ENCODE measurements at places on chromosomes 1 and 21.

DNA sequence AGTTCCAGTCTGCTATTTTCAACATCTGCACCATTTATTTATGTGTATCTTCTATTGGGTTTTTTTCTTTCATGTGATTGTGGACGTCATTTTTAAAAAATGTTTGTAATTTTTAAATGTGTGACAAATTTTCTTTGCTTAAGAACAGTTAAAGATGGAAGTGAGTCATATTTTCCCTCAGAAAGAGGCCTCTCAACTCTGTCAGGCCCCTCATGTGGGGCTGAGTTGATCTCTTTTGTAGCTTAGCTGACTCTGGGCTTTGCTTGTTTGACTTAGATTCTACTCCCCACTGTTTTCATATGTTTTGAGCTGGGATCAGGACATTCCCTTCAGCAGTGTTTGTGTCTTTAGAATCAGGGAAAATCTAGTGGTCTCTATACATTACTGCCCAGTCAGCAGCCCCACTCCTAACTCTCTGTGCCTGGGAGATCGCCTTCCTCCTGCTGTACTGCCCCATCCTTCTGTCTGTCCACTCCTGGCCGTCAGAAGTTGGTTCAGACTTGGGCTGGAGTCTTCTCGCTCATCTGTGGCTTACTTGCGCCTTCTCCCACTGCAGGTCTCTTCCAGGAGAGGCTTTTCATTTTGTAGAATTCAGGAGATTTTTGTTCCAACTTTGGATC is 137.4 kb downstream of the DYRK1A start:
- DNase-seq: peak; percentile 72

- DNase-seq: no peak
These were observed 135.2 kb upstream of the RUNX3 start for GRCh38 chr1:25065321-25065721.

DNA sequence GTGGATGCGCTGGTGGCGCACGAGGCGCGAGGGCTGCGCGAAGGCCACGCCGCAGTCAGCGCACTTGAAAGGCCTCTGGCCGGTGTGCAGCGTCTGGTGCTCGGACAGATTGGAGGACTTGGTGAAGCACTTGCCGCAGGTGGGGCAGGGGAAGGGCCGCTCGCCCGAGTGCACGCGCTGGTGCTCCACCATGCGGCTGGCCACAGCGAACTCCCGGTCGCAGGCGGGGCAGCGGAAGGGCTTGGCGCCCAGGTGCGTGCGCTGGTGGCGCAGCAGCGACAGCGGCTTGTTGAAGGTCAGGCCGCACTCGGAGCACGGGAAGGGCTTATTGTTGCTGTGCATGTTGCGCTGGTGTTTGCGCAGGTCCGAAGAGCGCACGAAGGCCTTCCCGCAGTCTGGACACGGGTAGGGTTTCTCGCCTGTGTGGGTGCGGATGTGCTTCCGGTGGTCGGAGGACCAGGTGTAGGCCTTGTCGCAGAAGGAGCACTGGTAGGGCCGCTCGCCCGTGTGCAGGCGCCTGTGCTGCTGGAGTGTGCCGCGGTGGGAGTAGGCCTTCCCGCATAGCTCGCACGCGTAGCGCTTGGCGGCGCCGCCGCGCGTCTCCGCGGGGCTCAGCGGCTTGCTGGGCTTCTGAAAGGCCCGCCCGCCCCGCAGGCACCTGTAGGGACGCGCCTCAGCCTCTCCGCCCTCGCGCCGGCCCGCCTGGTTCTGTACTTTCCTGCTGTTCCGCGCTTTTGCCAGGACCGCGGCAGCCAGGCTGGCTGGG is 4.7 kb downstream of the ZNF648 start:
- DNase-seq: no peak

DNA sequence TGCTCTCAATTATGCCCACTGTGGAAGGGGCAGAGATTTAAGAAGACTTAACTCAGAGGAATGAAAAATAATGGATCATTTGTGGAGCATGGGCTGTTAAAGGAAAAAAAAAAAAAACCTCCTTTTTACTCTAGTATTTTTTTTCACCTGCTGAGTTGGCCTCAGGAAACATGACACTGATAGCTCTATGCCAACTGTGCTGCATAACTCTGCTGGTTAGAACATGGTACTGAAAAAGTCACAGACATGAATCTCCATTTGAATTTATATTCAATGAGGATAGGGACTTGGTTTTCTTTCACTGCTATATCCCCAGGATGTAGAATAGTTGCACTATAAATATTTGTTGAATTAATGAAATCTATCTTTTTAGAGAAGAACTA is 86.1 kb upstream of the KIAA0040 start:
- DNase-seq: no peak

- no peak for DNase-seq
These were observed 76.9 kb downstream of the C1orf21 start for GRCh38 chr1:184463680-184464079.

DNA sequence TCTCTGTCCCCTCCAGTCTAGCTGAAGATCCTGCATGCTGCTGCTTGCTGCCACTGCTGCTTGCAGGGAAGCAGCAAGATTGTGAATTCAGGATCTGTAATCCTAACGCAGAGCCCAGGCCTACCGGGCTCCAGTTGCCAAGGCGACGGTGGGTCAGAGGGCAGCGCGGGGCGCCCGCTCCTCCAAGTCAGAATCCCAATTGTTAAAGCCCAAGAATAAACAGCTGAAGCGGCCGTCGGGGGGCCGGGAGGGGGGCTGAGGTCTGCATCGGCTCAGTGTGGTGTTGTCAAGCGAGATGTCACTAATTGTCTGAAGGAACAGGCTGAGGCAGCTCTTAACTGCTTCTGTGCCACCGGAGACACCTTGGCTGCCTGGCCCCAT is 36.8 kb downstream of the AHDC1 start:
- DNase-seq: no peak

GRCh38 chr1:207454046-207454964 is at the start of gene CR2:
Gene CR2 (plus strand): TSS chr1:207454328. CDS start chr1:207454419, 91 bp downstream.
- DNase-seq: no peak

GRCh38 chr1:185360714-185361113 is 43.7 kb upstream of the IVNS1ABP start:
- DNase-seq: peak; percentile 64

GRCh38 chr1:203190949-203191348 is 4.4 kb upstream of the CHI3L1 start:
- DNase-seq: no peak

- no peak for DNase-seq
These were observed 50.7 kb downstream of the HMGB4 start for GRCh38 chr1:33914531-33914930.

DNA sequence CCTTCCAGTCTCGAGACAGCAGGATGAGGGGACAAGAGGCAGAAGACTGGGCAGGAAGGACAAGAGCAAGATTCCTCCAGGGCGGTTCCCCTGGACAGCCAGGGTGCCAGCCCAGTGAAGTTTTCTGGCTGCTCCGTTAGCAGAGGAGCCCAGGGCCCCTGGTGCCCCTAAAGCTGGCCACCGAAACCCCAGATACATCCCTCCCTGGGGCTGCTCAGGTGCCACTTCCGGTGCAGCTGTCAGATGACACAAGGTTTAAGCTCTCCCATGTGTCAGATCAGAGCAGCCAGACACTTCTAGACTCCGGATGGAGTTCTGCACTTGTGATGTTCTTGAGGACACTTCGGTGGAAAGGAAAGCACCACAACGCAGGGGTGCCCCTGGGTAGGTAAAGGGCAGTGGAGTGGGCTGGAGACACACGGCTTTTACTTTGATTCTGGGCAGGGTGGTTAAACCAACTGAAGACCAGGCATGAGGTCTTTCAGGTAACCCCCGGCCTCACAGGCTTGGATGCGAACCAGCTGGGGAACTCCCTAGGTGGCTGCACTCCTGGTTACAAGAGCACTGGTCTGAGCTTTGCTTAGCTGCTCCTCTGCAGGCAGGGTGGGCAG is 85.7 kb downstream of the ITPKB start:
- DNase-seq: no peak

- no peak for DNase-seq
These were observed 56.8 kb downstream of the SIK1 start for GRCh38 chr21:43370091-43370658.

DNA sequence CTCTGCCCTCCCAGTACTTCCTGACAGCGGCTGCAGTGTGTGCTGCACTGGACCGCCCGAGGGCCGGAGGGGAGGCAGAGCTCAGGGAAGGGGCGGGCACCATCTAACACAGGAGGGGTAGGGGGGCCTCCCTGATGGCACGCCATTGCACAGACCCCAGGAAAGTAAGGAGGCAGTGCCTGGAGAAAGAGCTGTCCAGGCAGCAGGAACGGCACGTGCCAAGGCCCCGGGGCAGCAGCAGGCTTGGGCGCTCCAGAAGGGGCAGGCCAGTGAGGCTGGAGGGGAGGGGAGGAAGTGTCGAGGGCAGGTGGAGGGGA is 110.7 kb downstream of the CRYAA start:
- no peak for DNase-seq

DNA sequence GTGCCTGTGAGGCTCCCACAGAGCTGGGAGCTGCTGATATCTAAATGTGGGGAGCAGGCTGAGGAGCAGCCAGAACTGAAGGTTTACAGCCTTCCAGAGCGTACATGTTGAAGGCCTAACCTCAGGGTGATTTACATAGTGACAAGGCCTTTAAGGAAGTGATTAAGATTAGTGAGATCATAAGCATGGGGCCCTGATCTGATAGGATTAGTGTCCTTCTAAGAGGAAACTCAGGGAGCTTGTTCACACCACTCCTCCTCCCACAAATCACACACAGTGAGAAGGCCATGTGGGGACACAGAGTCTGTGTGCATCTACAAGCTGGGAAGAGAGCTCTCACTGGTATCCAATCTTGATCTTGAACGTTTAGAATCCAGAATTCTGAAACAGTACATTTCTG is 92.3 kb upstream of the NBPF6 start:
- no peak for DNase-seq

GRCh38 chr1:27609210-27609555 is 5.2 kb upstream of the AHDC1 start:
- DNase-seq: no peak

- DNase-seq: no peak
These were observed 44.5 kb downstream of the KIAA0040 start for GRCh38 chr1:175148068-175148467.

- no peak for DNase-seq
These were observed 64.8 kb downstream of the FCRL5 start for GRCh38 chr1:157487504-157487903.

- peak; percentile 97 for DNase-seq
These were observed 6.1 kb downstream of the IER5 start for GRCh38 chr1:181094416-181095212.

DNA sequence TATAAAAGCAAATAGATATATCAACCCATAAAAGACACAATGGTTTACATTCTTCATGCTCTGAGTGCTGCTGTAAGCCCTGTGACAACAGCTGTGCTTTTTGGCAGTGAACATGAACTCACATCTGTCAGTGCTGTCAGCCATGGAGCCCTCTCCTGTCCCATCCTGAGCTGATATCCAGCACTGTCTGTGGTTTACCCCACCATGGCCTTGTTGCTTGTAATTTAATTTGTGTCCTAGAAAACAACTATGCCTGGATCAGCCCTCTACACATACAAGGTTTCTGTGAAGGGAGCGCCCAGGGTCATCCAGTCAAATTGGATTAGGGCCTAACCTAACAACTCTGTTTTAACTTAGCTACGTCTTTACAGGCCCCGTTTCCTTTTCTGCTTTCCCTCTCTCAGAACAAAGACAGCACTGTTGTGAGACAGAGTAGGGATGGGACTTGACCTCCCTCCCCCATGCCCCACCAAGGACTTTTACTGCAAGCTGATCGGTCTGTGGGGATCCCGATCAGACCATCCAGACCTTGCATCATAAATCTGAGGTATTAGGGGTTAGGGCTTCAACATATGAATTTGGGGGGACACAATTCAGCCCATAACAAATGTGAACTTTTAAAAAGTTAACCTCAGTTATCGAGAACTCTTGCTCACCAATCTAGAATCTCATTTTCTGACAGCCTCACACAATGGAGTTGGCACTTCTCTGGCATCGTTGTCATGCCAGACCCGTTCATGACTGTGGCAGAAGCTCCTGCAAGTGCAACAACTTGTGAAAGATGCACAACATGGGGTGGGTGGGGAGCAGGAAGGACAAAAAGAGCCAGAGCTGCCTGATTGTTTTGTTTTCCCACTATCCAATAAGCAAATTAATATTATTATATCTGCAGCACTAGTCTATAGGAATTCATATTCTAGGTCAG is 16.4 kb upstream of the SLC44A3 start:
- DNase-seq: peak; percentile 80

DNA sequence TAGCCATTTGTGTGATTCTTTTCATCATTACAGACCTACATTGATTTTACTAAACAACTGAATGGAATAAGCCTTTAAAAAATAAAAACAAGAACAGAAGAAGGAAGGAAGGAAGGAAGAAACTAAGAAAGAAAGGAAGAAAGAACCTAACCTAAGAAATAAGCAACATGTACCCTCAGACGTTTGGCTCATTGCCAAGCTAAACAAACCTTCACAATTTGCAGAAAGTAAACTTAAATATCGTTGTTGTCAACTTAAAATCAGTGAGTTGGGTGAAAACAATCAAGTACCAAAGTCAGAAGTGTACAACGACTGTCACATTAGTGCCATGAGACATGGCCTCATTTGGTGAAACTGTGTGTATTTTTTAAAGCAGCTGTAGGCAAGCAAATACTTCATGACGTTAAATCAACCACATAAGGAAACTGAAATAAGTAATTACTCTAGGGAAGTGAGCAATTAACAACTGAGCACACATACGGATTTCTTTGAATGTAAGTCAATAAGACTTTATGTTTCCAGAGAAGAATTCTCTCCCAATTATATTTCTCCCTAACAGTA is 313.1 kb upstream of the TMPRSS15 start:
- DNase-seq: peak; percentile 1

DNA sequence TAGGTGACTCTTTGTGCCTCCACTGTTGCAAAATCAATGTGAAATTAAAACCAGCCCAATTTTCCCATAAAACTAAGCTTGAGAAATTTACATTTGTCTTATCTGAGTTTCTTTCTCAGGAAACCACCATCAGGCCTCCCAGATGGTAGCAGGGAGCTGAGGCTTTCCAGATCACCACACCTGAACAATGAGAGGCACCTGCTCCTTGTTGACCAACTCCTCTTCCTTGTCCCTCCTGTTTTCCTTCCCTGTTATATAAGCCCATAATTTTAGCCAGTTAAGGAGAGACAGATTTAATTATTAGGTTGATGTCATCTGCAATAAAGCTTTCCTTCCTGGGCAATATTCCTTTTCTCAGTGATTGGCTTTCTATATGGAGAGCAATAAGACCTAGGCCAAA is 32.0 kb upstream of the C1orf185 start:
- DNase-seq: no peak

- no peak for DNase-seq
These were observed 30.6 kb upstream of the COX20 start for GRCh38 chr1:244804841-244805240.

GRCh38 chr1:63914706-63915105 is 140.9 kb downstream of the ROR1 start:
- DNase-seq: no peak

GRCh38 chr1:235843461-235843961 is 23.2 kb downstream of the LYST start:
- peak; percentile 56 for DNase-seq

DNA sequence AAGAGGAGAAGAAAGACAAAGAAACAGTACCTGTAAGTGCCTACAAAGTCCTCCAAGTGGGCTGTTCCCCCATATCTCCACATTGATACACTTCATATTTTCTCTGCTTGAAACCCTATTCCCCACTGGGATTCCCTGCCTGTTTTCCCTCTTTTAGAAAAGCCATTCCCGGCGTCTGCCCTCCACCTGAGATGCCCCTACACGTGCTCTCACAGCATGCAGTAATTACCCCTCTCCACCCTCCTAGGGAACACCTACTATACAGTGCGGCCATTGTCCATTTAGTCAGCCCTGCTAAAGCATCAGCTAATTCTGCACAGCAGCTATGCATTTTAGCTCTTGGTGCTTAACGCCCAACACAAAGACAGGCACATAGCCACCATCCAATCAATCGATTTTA is 135.7 kb upstream of the TIAM1 start:
- DNase-seq: no peak

Measured in LHCN-M2 (cell line).